Activated CD8-positive, alpha-beta memory T cell treated with anti-CD3 and anti-CD28 coated beads for 1 hour (primary cell): ENCODE measurements at places on chromosomes 5 and 9.

DNA sequence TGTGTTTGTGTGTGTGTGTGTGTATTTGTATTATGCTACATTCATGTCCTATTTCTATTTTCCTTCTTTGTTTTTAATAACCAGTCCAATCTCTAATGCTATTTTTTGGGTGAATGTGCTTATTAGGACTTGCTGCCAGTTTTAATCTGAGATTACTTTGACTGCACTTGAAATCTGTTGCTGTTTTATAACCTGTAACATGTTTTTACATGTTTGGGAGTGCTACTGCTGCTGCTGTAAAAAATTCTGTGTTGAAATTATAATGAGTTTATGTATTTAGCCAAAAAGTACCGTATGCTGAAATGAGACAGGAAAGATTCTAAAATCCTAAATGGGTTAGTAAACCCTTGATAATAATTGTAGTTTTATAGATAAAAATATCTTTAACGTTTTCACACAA, 104.7 kb upstream of the SSBP2 start:
- no peak for DNase-seq

DNA sequence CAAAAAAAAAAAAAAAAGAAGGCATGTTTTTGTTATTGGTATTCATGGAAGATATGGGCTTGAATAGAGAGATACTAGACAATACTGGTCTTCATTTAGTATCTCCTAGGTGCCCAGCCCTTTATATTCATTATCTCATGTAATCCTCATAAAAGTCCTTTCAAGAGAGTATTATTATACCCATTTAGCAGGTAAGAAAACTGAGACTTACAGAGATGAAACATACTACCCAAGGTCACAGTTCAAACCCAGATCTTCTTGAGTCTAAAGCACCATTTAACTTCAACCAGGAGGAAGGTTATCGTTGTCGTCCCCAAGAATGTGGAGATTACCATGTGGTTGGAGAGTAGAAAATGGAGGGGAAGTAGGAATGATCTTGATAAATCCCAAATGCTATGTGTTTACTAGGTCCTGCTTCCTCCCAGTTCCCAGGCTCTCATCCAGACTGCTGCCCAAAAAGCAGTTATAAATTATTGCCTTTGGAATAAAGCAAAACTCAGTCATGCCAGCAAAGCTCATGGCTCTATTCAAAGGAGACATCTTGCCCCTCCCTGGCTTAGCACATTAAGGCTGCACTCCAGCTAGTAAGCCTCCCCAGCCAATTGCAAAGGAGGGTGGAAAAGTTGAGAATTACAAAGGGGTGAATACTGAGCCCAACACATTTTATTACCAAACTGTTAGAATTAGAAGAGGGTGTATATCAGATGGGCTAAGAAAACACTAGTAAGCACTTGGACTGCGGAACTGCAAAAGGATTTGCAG, 163.9 kb downstream of the PIK3R1 start:
- no peak for DNase-seq

GRCh38 chr9:112421771-112422222, 41.9 kb downstream of the HSDL2 start:
- DNase-seq, result no peak

- no peak for DNase-seq
Observed at GRCh38 chr5:76439201-76439600, 36.1 kb downstream of the IQGAP2 start.

- DNase-seq, result no peak
Observed at GRCh38 chr5:82754759-82755158, 322.4 kb downstream of the TMEM167A start.
